ENCODE measurements at places on chromosomes 12 and 14.

- DNase-seq = no peak
Observed at GRCh38 chr14:101903111-101903561, 61.2 kb upstream of the DYNC1H1 start.

DNA sequence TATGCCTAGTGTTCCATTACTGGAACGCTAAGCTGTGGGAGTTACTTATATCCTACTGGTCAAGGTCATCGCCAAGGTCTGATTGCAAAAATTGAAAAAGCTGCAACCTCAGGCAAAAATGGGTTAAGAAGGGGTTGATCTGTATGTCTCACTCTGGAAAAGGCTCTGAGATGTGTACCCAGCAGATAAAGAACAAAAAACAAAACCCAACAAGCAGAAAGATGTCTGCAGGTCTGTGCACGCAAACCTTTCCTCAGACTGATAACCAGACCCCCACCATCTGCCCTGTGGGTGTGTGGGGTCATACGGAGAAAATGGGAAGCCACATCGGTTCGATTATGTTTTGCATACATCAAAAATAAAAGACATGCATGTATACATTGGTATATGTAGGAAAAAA, 56.4 kb downstream of the TESC start:
- no peak for DNase-seq

DNA sequence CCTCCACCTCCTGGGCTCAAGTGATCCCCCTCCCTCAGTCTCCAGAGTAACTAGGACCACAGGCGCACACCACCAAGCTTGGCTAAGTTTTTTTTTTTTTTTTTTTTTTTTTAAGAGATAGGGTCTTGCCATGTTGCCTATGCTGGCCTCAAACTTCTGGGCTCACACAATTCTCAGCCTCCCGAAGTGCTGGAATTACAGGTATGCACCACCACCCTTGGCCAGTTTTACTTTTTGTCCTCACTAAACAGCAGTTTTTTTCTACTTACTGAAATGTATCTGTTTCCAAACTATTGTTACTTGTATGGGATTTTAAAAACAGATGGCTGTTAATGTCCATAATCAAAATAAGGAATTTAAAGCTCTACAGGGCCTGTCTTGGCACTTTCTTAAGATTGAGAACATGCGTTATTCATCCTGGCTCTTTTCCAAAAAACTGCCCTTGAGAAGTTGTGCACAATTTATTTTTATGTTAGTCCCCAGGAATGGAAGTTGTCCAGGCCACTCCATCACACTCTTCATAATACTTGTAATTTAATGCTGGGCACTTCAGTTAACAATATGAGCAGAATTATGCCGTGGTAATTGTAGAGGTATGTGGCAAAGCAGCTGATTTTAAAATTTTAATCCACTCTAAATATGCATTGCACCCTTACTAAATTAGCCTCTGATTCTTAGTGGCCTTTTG, 51.9 kb upstream of the REP15 start:
- no peak for DNase-seq

GRCh38 chr12:51225234-51225633, 7.4 kb upstream of the POU6F1 start:
- DNase-seq = no peak

GRCh38 chr12:82912406-82912805, 225.7 kb downstream of the TMTC2 start:
- DNase-seq = no peak

- no peak for DNase-seq
Observed at GRCh38 chr12:1350055-1350933, 244.1 kb downstream of the FBXL14 start.

- DNase-seq = no peak
Observed at GRCh38 chr14:66503532-66503931, 4.4 kb upstream of the GPHN start.

DNA sequence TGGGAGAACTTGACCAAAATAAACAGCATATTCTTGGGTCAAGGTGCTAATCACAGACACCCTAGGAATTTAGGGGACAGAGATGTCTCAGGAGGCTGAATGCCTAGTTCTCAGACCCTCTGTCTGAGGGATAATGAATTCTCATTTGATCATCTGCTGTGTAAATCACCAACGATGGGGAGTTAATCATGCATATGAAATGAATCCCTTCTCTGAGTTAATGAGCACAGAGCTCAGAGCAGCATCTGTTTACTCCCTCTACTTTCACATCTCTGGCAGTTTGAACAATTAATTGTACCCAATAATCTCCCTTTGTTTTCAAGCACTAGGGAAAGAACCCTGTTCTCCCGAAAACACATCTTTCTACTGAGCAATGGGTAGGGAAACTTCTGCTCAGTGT, 129.4 kb upstream of the SRRM4 start:
- no peak for DNase-seq

- peak; percentile 94 for DNase-seq
Observed at GRCh38 chr12:103632554-103633216, 45.6 kb downstream of the STAB2 start.

DNA sequence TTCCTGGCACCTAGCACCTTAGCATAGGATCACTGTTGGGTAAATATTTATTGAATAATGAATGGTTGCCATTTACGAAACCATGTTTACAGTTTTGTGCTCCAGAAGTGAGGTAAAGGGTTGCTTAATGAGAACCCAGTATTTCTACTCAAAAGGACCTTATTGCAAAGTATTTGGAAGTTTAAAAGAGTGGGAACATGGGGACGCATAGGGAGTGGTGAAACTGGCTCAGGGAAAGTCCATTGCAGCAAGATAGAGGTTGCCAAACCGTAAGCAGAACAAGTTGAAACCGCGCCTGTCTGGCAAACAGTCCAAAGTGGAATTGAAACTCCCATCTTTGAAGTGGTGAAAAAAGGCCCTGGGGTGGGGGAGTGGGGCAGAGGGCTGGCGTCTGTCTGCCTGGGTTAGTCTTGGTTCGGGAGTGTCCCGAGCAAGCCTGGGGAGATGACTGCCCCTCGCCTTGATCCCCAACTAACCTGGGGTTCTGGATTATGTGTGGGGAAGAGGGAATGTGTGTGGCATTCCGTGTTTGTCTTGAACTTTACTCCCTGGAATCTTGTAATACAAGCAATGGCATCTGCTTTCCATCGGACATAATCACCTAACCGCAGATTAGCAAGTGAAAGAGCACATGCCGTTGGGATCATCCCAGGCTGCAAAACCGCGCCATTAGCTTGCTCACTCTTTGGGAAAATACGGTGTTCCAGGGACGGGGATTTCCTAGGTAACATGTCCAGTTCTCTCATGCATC, 7.2 kb downstream of the ALDH2 start:
- DNase-seq = no peak

GRCh38 chr14:23307146-23307530, 505 bp downstream of the BCL2L2 start:
- DNase-seq = no peak

GRCh38 chr12:79776111-79776510, 85.3 kb upstream of the PAWR start:
- no peak for DNase-seq

DNA sequence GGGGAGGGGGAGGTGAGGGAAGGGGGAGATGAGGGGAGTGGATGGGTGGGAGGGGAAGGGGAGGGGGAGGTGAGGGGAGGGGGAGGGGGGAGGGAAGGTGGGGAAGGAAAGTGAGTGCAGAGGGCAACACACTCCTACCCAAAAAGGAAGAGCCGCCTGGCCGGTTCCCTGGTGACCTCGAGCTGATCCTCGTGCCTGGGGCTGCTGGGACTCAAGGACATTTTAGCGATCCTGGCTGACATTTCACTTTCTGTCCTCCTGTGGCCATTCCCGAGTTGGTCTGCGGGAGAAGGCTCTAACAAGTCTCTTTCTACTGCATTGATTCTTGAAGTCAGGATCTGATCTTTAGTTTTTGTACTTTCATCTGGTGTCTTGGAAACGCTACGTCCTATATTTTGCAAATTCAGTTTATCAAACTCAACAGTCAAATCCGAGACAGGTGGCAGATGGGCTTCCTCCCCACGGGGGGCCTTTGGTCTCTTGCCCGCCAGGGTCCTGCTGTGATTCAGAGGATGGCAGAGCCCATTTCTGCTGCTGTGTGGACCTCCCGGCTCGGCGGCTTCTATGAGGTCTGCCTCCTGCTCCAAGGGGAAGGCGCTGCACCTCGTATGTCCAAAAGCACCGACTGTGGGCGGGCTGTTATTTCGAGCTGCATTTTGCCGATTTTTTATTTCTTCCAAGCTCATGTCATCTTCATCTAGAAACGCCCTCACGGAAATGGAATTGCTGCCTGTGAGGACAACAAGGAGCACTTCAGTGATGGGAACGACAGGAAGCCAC, 19.1 kb downstream of the PGAM5 start:
- no peak for DNase-seq

DNA sequence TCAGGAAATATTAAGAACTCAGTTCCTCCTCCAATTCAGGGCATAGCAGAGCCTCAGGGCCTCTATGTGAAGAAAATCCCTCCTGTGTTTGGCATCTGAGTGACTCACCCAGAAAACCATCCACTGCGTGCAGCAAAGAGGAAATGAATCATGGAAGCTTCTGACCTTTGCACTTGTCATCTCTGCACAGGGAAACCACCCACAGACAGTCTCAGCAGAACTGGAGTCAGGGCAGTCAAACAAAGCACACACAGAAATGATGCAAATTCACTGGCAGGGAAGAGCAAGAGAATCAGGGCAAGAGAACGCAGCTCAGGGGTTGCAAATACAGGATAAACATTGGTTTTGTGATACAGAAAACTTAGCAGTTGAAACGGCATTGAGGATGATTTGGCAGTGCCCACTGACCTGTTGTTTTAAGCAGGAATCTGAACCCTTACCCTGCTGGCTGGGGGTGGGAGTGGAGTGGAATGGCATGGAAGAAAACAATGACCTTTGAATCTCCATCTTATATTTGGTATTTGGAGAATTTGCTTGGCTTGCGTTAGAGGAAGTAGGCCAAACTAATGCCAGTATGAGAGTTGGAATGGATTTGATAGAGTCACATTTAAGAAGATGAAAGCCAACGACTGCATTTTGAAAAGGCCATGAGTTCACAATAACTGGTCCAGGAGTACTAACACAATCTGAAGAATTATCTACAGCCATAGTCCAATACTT, 53.5 kb downstream of the PHLDA1 start:
- DNase-seq = peak; percentile 50

DNA sequence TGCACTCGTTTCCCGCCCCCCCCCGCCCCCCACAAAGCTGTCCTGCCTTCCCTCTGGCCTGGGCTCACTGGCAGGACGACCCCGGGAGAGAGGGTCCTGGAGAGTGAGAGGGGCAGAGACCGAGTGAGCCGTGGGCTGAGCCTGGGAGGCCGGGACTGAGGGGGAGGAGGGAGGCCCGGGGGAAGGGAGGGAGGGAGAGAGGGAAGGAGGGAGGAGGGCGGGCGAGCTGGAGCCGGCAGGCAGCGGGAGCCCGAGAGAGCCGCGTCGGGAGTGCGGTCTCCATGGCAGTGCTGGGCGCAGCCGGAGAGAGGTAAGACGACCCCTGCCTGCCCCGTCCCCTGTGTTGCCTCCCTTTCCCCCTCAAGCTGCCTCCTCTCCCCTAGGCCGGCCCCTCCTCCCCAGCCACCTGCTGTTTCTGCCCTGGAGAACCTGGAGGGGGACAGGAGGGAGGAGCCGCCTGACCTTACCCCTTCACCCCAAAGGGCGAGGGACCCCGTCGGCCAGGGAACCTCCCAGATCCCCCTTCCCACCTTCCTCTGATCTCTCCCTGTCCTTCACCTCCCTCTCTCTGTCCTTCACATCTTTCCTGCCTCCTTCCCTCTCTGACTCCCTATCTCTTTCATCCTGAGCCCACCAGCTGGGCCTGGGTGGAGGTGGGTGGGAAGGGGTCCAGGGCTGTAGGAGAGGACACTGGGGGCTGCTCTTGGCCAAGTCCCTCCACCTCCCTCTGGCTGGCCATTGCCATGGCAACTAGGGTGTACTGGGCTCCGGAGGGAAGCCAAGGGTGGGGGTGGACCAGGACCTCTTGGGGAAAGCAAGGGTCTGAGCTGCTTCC, at the start of gene GPR162:
Gene GPR162, plus strand, starts transcription at position 231 of the 835 bp plus-strand sequence. CDS start 2,078 bp downstream, outside the sequence.
- DNase-seq = peak; percentile 45

- DNase-seq = no peak
Observed at GRCh38 chr14:61599942-61600341, 95.4 kb upstream of the HIF1A start.

DNA sequence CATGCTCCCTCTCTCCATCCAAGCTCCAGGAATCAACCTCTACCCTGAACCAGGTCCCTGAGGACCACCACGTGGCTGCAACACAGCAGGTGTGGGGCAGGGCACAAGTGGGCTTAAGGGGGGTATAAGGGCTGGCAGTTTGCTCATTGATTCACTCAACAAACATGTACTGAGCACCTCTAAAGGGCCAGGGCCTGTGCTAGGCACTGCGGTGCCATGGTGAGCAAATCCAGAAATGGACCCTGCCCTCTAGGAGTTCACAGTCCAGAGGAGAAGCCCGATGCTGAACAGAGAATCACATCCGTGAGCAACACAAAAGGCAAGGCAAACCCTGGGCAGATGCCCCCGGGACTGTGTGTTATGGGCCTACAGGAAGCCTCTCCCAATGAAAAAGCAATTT, 6.5 kb upstream of the AQP2 start:
- no peak for DNase-seq

GRCh38 chr12:48119078-48119833, at the start of gene PFKM:
Gene PFKM (plus strand): TSS chr12:48119364. CDS start chr12:48122775, 3,411 bp downstream.
- DNase-seq = peak; percentile 64

All from endothelial cell (in vitro differentiated cells).